ENCODE measurements at places on chromosomes 5 and 9.

DNA sequence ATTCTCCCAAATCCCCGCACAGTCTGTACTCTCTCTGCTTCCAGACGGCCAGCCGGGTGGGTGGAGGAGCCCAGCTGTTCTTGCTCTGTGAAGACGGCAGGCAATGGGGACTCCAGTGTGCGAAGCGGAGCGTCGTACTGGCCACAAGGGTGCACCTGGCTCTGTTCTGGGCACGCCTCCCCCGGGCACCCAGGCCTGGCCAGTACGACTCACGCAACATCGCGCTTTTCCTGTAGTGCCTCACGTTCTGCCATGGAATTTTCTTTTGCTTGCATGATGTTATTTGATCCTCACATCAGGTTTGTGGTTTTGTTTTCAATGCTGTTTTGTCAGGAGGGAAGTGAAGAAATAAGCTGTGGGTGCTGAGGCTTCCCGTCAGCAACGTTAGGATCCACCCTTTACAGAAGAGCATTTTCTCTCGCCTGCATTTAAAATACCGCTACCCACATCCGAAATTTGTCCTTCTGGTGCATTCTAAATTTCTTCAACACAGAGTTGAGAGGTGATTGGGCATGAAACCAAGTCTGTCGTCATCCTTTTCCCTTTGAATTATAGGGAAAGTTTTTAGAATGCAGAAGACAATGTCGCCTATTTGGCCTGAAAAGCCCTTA lies 311.7 kb downstream of the TRIM36 start:
- DNase-seq, result no peak

DNA sequence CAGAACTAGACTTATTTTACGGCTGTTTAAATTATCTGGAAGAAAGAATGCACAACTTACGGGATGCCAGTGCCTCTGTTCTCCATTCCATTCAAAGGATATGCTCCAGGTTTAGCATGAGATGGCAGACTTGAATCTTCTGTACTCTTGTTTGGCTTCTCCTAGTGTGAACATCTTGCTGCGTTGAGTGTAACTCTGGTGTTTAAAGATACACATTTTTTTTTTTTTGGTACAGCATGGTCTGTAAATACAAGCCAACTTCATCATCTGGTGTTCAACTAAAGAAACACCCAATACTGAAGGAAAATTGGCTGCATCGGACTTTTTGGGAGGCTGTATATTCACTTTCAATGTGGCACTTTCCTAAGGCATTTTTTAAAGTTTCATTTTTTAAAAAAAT lies 7.4 kb upstream of the MIER3 start:
- DNase-seq, result no peak

DNA sequence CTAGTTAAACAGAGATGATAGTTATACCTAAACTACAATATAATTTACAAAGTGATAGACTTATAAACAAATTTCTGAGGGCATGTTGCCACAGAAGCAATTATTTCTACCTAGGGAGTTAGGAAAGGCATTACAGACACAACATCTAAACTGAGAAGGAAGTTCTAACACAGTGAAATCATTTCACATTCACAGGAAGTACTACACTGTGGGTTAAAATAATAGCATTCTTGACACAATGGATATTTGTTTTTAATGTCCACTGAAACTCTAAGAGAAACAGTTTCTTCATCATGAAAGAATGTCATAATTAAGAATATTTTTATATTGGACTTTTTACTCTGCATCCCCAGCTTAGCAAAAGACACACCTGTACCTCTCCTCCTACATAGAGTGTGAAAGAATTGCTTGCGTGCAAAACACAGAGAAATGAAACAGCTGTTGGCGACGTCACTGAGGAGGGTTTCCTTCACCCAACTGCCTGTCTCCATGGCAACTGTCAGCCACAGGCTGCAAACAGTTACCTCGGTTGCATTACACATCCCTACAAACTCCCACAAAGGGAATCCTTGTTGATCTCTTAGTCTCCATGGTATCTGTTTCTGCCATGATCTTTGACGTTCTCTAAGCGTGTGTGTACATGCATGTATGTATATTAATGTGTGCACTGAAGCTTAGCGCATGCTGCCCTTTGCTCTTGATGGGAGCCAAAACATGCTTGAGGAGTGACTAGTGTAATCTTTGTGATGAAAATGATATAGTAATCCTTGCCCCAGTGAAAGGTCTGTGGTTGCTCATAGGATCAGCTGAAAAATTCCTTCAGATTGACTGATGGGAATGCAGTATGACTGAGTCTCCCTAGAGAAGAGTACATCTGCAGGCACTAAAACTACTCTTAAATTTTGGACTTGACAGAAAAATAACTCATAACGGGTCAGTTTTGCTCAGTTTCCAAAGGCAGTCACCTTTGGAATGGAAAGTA lies 168.5 kb downstream of the ACTL7B start:
- DNase-seq, result no peak

- no peak for DNase-seq
Measured at GRCh38 chr9:23582836-23583235, 243.2 kb downstream of the ELAVL2 start.

DNA sequence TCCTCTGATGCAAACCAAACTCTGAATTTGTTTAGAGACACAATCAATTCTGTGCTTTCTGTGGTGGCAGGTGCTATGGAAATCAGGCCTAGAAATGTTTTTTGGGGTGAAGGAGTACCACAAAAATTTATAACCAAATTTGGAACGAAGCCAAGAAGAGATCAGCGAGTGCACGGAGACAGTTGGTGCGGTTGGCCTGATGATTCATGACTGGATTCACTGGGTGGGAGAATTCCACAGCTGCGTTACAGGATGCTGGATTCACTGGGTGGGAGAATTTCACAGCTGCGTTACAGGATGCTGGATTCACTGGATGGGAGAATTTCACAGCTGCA lies 135.6 kb upstream of the IRX4 start:
- no peak for DNase-seq

GRCh38 chr5:56176155-56176798 lies 56.9 kb downstream of the ANKRD55 start:
- no peak for DNase-seq

DNA sequence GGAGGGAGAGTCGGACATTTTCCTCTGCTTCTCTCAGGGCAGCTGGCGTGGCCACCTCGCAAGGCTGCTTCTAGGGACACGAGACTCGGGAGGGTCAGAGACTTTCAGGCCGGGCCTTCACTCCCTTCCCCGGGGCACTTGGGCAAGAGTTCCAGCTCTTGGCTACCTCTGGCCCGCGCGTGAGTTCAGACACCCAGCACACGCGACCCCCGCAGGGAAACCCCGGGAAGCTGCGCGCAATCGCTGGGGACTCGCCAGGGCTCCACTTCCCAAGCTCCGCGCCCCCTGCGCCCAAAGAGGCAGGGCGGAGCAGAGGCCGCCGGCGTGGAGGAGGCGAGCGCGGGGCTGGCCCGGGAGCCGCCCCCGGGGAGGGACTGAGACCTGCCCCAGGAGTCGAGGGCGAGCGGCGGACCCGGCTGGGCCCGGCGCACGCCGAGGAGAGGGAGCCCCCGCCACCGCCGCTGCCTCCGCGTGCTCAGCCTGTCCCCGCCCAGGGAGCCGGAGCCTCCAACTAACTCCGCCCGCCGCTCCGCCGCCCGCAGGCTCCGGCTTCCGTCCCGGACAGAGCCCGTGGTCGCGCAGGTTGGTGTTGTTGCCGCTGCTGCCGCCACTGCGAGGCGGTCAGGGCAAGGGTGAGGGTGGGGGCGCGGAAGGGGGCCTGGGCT lies at the start of gene PAM:
Gene PAM (plus strand): TSS at position 539 of the 665 bp plus-strand sequence. CDS start 110,891 bp downstream, outside the sequence.
- DNase-seq, result peak; percentile 75

- DNase-seq, result no peak
Measured at GRCh38 chr5:126233256-126233655, 190.0 kb upstream of the GRAMD2B start.

DNA sequence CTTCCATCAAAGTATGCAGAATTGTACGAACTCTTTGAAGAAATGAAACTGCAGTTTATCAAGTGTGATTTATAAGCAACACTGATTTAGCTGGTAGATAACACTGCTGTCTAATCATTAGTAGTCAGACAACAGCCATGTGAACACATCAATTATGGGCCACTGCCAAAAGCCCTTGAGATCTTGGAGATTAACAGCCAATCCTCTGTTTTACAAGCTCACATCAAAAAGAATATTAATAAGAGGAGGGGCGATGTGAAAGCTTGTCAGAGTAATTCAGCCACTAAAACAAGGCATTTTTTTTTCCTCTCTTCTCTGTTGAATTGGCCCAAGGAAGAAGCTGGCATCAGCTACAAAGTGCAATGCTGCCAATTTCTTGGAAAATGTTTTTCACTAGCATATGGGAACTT lies 28.1 kb downstream of the ZNF608 start:
- no peak for DNase-seq

GRCh38 chr9:3059781-3060468 lies 216.0 kb upstream of the PUM3 start:
- DNase-seq, result no peak

DNA sequence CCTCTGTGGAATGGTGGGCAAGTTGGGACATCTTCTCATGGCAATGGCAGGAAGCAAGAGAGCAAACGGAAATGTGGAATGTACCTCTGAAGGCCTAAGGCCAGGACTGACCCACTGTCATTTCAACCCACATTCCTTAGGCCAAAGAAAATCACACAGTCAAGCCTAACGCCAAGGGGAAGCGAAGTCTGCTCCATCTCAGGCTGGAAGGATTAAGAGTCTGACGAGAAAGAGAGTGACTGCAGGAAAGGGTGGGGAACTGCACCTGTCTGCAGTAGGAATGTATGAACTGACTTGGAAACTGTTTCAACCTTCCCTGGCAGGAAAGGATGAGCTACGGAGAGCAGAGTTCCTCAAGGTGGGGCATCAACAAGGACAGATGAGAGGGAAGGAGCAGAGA lies 90.2 kb upstream of the TAS2R1 start:
- DNase-seq, result no peak

DNA sequence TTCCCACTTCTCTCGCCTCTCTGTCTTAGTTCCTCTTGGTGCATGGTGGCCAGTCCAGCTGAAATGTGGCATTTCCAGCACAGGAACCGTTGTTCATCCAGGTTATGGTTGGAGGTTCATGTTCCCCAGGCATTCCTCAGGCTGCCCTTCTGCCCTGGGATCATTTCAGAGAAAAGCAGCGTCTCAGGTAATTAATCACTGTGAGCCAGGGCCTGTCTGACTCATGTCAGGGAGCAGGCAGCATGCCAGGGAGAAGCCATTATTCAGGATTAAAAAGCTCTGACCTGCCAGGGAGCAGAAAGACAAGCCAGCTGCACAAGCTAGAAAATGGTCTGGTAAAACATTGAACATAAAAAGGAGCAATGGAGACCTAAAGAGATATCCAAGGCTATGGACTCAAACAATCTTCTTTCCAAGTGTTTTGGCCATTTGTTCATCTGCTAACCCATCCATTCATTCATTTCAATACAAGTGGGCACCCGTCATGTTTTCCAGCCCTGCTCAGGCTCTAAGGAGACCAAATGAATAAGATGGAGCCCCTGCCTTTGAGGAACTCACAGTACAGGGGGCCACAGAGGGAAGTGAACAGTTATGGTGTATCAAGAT lies 241.4 kb downstream of the DRD1 start:
- DNase-seq, result no peak

DNA sequence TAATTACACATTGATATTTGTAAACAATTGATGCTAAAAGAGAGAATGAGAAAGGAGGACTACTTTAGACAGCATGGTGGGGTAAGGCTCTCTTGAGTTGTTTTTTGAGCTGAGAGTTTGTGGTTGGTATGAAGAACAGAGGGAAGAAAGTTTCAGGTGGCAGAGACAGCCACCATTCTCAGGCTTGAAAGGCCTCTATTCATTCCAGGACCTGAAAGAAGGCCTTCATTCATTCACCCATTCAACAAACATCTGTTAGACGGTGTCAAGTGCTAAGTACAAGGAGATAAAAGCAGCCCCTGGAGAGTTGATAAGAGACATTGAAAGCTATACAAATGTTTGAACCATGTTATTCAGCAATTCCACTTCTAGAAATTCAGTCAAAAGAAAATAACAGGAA lies 21.7 kb upstream of the ADAM19 start:
- peak; percentile 26 for DNase-seq

Data from stimulated activated naive CD8-positive, alpha-beta T cell treated with anti-CD3 and anti-CD28 coated beads, Interleukin-15, amount 100 ng/mL, for 72 hours (primary cell).